PC-9 (cell line): ENCODE measurements at places on chromosomes 2 and 18.

GRCh38 chr2:36564377-36564930 lies 33.5 kb downstream of the FEZ2 start:
- DNase-seq = no peak

- no peak for DNase-seq
These were observed 33.5 kb downstream of the CRIM1 start for GRCh38 chr2:36389091-36389564.

- DNase-seq = no peak
These were observed 73.6 kb downstream of the CIB4 start for GRCh38 chr2:26567534-26567933.

GRCh38 chr2:231662811-231663457 lies 45.4 kb upstream of the PTMA start:
- DNase-seq = no peak

DNA sequence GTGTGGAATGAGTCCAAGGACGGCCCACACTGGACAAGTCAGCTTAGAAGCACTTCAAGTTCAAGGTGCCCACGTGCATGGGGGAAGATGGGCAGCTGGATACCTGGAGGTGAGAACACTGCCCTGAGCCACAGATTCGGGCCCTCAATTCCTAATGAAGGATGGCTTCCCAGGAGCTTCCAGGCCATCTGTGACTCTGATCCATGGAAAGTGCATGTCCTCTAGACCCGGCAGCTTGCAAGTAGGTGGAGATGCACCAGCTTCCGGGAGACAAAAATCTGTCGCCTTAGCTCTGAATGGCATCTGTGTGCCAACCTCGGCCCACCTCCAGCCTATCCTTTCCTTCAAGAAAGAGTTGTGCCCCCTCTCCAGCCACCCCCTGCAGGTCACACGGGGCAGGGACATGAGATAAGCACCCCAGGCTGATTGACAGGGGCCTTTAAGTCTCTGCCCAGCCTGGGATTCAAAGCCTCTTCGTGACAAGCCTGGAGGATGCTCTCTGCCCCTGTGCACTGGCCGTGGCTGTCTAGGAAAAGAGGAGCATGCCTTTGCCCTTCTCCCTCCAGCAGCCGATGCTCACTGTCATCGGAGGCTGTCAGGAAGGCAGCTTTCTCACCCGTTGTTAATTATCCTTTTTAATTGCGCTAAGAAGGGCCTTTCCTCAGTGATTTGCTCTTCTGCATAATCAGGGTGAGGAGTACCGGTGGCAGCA lies 65.5 kb downstream of the BIN1 start:
- DNase-seq = no peak

DNA sequence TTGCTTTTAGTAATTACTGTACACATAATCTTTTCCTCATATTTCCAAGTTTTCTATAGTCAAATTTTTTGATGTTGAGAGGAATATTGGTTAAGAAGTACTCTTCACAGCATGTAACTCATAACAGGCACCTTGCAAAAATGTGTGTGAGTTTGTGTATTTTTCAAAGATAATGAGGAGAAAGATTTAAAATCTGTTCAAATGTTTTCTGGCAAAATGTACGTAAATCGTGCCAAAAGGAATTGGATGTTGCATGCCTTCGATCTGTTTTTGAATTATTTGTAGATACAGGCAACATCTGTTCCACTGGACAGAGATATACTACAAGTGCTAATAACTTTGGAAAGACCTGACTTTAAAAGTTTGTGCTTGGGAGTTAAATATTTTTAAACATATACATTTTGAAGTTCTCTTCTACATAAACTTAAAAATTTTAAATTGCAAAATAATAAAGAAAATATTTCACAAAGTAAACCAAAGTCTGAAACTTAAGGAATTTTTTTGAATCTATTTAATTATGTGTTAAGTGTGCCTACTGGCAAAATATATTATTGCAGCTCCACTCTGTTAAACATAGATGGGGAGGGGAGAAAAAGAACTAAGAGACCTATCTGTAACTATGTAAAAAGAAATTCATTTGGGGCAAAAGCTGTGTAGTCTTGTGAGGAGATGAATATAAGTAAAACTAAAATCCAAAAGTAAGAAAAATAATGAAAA lies 133.5 kb upstream of the UBE2E3 start:
- no peak for DNase-seq

- DNase-seq = no peak
These were observed 113.5 kb upstream of the LDLRAD4 start for GRCh38 chr18:13105059-13105458.

GRCh38 chr2:103003750-103004260 lies 242.0 kb downstream of the TMEM182 start:
- DNase-seq = no peak

- DNase-seq = no peak
These were observed 29.9 kb upstream of the SELENOI start for GRCh38 chr2:26316041-26316440.

- no peak for DNase-seq
These were observed 427.5 kb upstream of the TRIB2 start for GRCh38 chr2:12289120-12289802.

GRCh38 chr2:219766658-219767057 lies 139.2 kb downstream of the SLC4A3 start:
- DNase-seq = no peak

GRCh38 chr2:12720278-12720620 lies 3.5 kb downstream of the TRIB2 start:
- no peak for DNase-seq

- DNase-seq = no peak
These were observed 32.8 kb downstream of the LPIN2 start for GRCh38 chr18:2979871-2980790.

GRCh38 chr2:190361572-190361971 lies 18.2 kb downstream of the INPP1 start:
- DNase-seq = no peak

GRCh38 chr2:29449499-29449898 lies 334.3 kb downstream of the CLIP4 start:
- DNase-seq = no peak

GRCh38 chr2:12617366-12617765 lies 99.4 kb upstream of the TRIB2 start:
- no peak for DNase-seq

GRCh38 chr2:113672326-113672932 lies 45.4 kb downstream of the RABL2A start:
- DNase-seq = no peak

- no peak for DNase-seq
These were observed 92.5 kb upstream of the EML6 start for GRCh38 chr2:54630858-54631497.

- DNase-seq = no peak
These were observed 105.8 kb downstream of the MTCL1 start for GRCh38 chr18:8811115-8811514.
